ENCODE measurements at places on chromosomes 7 and 10. TPM values are rescaled to one million over a fixed set of nuclear protein-coding genes. Genes with fewer than 3 reads are reported as not detected.

LRRC61 gene
- 5.1 TPM for total RNA-seq

DNA sequence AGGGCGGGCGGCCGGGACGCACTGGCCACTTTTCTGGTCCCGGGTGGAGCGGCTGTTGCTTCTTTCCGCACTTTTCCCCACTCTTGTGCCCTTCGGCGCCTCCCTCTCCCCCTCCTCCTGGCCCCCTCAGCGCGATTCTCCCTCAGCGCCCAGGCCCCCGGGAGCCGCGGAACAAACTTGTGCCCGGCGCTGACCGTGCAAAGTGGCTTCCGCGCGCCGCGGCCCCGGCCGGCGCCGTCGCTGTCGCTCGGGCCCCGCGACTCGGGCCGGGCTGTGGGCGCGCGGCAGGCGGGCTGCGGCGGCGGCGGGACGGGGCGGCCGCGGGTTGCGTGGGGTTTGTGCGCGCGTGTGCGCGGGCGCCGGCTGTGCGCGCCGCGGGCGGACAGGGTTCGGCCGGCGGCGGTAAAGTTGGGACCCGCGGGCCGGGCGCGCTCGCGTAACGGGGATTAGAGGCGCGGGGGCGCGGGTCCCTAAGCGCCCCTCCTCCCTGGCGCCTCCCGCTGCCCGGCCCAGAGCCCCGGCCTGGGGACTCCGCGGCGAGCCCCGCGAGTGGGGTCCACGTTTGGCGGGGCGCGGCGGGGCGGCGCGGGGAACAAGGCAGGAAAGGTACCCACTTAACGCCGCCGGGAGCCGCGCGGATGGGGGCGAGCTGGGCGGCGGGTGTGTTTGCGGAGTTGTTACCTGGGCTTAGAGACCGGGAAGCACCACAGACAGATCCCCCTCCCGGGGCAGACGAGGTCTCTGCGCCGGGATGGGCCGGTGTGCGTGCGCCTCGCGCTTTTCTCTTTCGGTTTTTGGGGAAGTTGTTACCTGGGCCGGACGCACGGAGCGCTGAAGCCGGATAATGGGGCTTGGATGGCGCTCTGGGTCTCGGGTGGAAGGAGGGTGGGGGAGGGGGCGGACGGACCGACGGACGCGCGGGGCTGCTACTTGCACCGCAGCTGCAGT is 860 bp downstream of the ZEB1 start:
- H3K36me3 ChIP-seq, result peaks cover 10% of the 10 kb centered on the region
- peaks cover 38% of the 10 kb centered on the region for H3K4me1 ChIP-seq
- H3K27ac ChIP-seq, result peak overlapping the region; percentile 93
- peaks cover 14% of the 10 kb centered on the region for H3K27me3 ChIP-seq

UNCX gene
- not detected for total RNA-seq

DNA sequence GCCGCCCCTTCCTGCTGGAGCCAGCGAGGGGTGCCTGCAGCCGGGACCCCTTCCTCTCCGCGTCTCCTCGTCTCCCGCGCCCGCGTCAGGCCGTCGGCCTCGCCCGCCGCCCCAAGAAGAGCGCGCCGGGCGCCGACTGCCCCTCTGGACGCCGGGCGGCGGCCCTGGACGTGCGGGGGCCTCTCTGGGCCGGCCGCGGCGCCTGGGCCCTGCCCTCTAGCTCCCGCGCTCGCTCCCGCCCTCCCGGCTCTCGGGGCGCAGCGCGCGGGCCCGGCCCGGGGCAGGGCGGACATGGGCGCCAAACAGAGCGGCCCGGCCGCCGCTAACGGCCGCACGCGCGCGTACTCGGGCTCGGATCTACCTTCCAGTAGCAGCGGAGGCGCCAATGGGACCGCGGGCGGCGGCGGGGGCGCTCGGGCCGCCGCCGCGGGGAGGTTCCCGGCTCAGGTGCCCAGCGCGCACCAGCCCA is 704 bp downstream of the ZNRF2 start:
- peaks cover 13% of the 10 kb centered on the region for H3K36me3 ChIP-seq
- H3K4me3 ChIP-seq, result peak overlapping the region; percentile 69
- peaks cover 18% of the 10 kb centered on the region for H3K4me1 ChIP-seq
- no peak overlapping the region for H3K27ac ChIP-seq
- peaks cover 7% of the 10 kb centered on the region for H3K27me3 ChIP-seq

DNA sequence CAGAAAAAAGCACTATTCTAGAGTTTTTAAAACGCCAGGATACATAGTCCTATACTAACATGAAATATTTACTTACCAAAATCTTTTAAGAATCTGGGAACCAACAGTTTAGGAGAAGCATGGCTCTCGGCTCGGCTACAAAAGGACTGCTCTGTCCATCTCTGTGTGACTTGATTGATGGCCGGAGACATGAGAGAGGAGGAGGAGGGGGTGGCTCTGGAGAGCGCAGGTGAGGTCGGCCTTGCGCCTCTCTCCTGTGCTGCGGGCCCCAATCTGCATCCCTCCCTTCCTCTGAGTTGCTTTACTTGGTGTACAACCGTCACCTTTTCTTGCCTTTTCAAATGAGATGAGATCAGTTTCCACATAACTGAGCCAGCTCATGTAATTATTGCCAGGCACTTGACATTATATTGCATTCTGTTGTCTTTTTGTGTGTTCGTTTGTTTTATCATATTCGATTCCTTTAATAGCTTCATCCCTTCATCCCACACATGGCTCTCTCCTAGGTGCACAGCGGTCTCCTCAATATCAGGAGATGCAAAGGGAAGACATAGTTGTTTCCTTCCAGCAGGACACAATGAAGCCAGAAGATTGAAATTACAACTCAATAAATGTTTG is 87.8 kb upstream of the KLF6 start:
- H3K4me3 ChIP-seq, result no peak overlapping the region
- no peaks in the 10 kb centered on the region for H3K27me3 ChIP-seq
- no peaks in the 10 kb centered on the region for H3K4me1 ChIP-seq

DNA sequence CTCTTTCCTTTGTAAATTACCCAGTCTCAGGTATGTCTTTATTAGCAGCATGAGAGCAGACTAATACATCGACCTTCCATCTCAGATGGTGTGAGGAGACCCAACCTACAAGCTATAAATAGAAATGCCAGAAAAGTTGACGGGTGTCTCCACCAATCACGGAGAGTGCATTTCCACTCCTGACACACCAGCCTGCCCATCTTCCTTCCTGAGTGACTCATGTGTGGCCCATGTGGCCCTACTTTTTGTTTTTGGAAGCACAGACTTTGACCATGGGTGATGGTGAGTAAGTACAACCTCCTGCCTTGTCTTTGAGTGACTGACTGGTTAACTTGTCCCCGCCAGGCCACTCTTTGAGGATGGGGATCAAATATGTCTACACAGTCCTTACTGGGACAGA is 147.0 kb downstream of the OAT start:
- no peaks in the 10 kb centered on the region for H3K36me3 ChIP-seq
- peaks cover 8% of the 10 kb centered on the region for H3K27me3 ChIP-seq
- no peak for DNase-seq

- H3K36me3 ChIP-seq, result no peaks in the 10 kb centered on the region
- H3K4me1 ChIP-seq, result peaks cover 5% of the 10 kb centered on the region
- H3K4me3 ChIP-seq, result no peak overlapping the region
- DNase-seq, result no peak
- H3K27me3 ChIP-seq, result peaks cover 2% of the 10 kb centered on the region
These were observed 30.1 kb downstream of the AFAP1L2 start for GRCh38 chr10:114374053-114374791.

AFAP1L2 gene
- total RNA-seq, result 0.77 TPM

DNA sequence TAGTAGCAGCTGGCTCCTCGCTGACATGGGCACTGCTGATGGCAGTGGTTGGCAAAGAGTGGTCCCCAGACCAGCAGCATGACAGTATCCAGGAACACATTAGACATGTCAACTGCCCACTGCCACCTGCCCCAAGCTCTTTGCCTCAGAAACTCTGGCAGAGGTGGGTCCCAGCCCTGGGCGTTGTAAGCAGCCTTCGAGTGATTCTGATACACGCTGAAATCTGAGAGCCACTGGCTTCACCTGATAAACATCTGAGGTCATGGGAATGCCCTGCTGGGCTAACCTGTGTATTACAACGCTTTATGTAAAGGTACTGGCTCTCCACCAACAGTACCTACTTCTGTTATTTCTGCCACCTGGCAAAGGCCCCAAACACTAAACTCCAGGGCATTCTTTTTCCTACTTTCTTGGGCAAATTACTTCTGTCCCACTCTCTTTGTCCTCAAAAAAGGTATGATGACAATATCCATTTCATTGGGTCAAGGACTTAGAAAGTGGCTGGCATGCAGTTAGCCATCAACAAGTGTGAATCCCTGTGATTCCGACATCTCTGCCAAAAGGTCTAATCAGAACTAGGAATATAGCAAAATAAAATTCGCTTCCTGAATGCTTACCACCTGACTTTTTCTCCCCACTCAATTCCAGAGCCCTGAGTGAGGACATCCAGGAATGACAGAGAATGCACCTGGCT is 9.2 kb downstream of the SGMS1 start:
- H3K27ac ChIP-seq, result no peak overlapping the region
- H3K4me1 ChIP-seq, result no peaks in the 10 kb centered on the region
- H3K27me3 ChIP-seq, result peaks cover 3% of the 10 kb centered on the region
- H3K36me3 ChIP-seq, result no peaks in the 10 kb centered on the region
- DNase-seq, result peak; percentile 42

DNA sequence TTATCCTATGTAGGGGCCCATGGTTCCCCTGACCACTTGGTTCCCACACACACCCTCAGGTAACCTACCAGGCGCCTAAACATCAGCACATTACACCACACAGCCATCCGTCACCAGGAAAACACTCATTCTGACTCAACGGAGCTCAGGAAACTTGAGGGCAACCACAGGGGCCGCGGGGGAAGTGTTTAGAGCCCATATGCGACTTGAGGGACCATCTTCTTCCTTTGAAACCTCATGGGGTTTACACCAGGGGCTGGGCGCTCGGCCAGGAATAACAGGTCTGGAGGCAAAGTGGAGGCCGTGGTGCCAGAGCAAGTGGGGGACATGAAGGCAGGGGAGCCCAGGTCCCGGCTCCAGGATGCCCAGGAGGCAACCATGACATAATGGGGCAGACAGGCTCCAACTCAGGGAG is 1.5 kb downstream of the STX1A start:
- DNase-seq, result no peak
- no peak overlapping the region for H3K4me3 ChIP-seq
- H3K4me1 ChIP-seq, result peaks cover 5% of the 10 kb centered on the region
- H3K27me3 ChIP-seq, result peaks cover 10% of the 10 kb centered on the region
